ENCODE measurements at places on chromosomes 5 and 9.
A peak's percentile ranks its signal among the peaks of the same experiment; 100 is the strongest.

DNA sequence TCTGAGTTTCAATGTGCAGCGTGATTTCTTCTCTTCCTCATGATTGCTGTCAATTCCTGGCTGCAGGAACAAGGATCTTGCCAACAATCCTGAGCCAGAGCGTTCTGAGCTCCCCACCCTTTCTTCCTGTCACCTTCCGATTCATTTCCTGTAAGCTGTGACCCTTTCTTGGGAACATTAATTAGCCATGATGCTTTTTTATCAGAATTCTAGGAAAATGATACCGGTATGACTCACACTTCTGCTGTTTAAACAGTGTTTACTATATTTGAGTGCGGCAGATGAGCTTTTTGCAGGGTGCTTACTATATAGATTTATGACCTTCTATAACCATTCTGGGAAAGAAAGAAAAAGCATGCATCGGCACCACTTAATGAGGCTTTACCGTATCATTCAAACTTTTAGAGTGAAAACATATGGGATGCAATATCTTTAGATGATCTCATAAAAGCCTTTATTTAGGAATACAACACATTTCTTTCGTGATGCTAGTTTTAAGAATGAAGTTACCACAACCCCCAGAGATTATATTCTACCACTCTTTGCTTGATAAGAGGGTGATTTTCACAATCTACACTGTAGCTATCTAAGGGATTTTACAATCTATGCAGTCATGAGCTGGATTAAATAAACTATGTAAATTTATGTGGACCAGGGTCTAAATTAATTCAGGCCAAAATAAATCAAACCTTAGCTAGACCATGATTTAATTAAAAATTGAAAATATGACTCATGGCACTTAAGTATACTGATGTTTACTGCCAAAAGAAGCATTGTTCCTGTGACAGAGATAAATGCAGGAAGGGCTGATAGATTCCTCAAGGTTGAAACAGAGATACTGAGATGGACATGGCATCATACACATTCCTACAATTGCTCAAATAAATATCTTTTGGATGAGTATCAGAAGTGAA, 38.0 kb upstream of the OSMR start:
- no peak for DNase-seq

- no peak for DNase-seq
These were observed 12.2 kb upstream of the GRIN1 start for GRCh38 chr9:137126786-137127185.

GRCh38 chr5:171893290-171893886, 107.8 kb downstream of the SMIM23 start:
- no peak for DNase-seq

- DNase-seq = no peak
These were observed 112.8 kb downstream of the EMB start for GRCh38 chr5:50328193-50328729.

- no peak for DNase-seq
These were observed 236.2 kb upstream of the WWC1 start for GRCh38 chr5:168055141-168055683.

DNA sequence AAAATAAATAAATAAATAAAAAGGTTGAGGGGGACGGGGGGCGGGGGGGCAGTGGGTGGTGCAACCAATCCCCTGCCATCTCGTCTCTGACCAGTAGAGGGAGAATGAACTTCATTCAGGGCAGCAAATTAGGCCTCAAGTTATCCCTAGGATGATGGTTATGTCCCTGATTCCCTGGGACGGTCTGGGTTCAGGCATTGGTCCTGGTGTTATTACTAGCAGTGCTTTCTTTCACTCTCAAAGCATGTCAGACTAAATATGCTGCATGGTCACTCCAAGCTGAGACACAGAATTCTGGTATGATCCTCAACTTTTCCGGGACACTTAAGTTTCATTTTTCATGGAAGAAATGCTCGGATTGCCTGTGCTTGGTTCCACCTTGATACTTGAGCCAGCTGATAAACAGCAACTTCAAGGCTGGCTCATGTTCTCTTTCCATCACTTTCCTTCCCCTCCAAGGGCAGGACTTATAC, 59.4 kb downstream of the DAP start:
- peak; percentile 55 for DNase-seq

DNA sequence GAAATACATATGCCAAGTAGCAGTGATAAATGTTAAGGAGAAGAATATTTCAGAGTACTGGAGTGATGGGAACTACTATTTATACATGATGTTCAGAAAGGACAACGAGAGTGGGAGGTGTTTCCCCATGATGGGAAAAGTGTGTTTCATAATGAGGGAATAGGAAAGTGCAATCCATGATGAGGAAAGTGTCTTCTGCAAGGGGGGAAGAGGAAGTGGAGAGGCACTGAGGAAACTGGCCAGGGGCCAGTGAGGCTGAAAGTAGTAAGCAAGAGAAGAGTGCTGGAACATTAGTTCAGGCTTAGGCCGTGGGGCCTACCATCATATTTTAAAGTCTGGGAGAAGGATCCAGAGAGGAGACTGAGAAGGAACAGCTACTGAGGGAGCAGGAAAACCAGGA, 327.2 kb downstream of the SLF1 start:
- no peak for DNase-seq

- DNase-seq = no peak
These were observed 707.2 kb downstream of the MTRR start for GRCh38 chr5:8576178-8576577.

GRCh38 chr5:132641241-132641723, 16.7 kb upstream of the IL13 start:
- DNase-seq = no peak

DNA sequence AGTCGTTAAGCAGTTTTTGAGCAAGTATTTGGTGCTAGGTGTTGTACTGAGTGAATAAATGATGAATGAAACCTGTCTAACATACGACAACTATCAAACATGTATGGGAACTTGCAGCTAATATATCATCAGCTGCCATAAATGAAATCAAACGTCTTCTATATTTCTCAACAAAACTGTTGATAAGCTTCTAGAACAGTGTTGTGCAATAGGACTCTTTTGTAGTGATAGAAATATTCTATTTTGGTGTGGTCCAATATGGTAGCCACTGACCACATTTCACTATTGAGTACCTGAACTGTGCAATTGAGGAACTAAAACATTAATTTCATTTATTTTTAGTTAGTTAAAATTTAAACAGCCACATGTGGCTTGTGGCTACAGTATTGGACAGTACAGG, 16.3 kb upstream of the FYB1 start:
- DNase-seq = no peak

DNA sequence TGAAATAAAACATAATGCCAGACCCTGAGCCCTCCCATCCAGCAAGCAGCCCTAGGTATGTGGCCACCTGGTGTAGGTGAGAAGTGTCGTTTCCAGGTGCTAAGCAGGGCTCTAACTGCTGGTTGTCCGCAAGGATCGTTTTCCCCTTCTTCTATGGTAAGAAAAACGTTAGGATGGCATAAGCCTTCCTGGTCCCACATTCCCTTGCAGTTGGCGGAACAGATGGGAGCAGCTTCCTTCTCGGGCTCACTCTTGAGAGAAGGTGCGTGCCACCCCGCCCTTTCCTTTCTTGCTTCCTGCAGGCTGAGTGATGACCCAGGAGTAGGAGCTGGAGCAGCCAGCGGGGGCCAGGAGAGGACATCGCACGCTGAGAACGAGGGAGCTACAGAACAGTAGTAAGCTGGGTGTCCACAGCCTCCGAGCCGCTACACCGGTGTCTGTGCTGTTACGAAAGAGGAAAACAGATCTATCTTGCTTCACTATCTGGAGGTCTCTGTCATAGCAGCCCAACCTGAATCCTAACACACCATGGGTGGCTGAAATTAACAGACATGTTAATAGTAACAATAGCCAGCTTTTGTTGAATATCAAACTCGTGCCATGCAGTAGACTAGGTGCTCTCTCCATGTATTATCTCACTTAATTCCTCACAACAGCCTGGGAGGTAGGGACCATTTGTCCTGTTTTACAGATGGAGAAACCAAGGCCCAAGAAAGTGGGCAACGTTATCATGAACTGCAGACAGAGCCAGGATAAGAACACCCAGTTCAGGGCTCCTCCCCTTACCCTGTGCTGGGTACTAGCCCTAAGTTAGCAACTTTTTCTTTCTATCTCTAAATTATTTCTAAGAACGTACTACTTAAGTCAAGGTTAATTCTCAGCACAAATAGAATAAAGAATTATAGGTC, 139.8 kb downstream of the COL23A1 start:
- DNase-seq = no peak

GRCh38 chr9:127785933-127786772, at the start of gene CDK9:
TSS of gene CDK9 (plus strand) at chr9:127786034. CDS start at chr9:127786149, 115 bp downstream.
- DNase-seq = peak; percentile 48

DNA sequence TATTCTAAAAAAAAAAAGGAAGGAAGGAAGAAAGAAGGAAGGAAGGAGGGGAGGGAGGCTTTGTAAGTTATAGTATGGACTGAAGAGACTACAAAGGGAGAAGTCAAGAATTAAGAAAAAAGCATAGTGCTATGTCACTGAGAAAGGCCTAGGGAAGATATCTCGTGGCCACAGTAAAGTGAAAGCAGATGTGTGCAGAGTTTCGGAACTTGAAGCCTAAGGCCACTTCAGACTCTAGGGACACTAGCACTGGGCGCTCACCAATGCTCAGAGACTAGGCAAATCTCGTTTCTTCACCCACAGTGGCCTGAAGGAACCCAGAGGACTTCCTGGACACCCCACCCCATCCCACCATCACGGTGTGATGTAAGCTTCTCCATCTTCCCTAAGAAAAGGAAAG, 181.4 kb upstream of the TRPM3 start:
- DNase-seq = no peak

DNA sequence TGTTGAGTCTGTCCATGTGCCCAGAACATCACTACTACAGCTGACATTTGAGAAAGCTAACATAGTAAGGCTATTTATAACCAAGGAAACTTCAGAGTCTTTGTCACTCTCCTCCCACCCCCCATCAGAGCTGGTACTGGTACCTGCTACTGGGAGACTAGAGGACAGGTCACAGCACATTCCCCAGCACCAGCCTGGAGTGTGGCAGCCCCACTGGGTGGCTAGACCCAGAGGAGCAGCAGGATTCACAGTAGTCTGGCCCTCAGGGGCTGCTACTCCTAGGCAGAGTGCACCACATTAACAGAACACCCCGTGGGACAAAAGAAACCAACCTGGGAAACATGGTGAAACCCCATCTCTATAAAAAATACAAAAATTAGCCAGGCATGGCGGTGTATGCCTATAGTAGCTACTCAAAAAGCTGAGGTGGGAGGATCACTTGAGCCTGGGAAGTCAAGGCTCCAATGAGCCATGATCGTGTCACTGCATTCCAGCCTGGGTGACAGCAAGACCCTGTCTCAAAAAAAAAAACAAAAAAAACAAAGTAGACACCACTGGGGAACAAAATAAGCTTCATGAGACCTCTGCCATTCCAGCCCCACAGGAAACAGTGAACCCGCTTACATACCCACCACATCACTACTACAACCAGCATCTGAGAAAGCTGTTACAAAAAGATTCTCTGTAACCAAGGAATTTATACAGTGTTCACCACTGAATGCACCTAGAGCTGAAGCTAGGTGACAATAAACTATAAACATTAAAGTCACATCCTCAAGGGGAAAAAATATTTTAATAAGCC, 26.3 kb upstream of the PTGER4 start:
- no peak for DNase-seq

DNA sequence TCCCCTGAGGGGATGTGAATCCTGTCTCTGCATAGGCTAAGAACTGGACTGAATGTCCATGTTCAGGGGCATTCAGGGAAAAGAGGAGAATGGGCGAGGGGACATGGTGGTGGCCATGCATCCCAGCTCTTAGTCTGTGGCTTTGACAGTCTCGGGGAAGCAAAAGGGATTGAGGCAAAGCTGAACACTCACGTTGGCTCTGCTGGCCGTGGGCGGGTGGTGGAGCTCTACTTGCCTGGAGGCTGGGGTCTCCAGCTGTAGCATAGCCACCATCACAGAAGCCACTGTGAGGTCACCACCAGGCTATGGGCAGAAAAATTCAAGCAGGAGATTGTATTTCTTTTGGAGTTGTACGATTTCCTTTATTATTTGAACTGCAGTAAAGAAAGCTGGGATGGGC, 4.1 kb downstream of the GARIN3 start:
- no peak for DNase-seq

- no peak for DNase-seq
These were observed 290.5 kb upstream of the RASA1 start for GRCh38 chr5:86977190-86977589.

GRCh38 chr9:112121633-112122032, 53.5 kb downstream of the SUSD1 start:
- DNase-seq = no peak

GRCh38 chr5:2353211-2353610, 398.3 kb downstream of the IRX2 start:
- DNase-seq = no peak

- DNase-seq = no peak
These were observed 221.9 kb downstream of the TLR4 start for GRCh38 chr9:117926031-117926658.

DNA sequence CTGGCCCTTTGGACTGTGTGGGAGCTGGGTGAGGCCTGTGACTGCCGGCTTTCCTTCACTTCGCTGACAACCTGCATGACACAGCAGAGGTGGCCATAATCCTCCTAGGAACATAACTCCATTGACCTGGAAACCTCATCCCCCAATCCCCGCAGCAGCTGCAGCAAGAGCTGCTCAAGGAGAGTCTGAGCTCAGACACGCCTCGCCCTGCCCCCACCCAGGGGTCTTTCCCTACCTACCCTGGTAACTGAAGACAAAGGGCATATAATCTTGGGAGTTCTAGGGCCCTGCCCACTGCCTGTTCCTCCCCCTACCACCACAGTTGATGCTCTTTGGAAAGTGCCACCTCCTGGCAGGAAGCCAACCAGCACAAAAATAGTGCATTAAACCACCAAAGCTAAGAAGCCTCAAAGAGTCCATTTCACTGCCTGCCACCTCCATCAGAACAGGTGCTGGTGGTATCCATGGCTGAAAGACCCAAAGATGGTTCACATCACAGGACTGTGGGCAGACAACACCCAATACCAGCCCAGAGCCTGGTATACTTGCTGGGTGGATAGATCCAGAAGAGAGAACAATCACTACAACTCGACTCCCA, 18.4 kb downstream of the TRIM36 start:
- DNase-seq = no peak

GRCh38 chr5:107779437-107779836, 108.7 kb upstream of the EFNA5 start:
- DNase-seq = no peak

DNA sequence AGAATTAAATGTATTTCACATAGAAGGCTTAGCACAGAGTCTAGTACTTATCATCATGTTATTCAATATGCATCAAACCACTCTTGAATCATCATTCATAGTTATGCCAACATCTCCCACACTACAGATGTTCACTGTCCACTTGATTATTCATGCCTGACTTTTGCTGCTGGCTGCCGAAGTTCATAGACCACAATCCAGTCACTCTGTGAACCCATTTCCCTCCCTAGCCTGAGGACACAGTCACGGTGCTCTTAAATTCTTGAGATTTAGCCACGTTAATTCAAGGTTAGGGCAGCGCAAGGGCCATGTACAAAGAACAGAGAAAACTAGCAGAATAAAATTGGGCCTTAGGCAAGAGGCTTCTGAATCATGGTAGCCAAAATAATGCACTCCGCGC, 32.4 kb downstream of the ABCA1 start:
- DNase-seq = no peak

DNA sequence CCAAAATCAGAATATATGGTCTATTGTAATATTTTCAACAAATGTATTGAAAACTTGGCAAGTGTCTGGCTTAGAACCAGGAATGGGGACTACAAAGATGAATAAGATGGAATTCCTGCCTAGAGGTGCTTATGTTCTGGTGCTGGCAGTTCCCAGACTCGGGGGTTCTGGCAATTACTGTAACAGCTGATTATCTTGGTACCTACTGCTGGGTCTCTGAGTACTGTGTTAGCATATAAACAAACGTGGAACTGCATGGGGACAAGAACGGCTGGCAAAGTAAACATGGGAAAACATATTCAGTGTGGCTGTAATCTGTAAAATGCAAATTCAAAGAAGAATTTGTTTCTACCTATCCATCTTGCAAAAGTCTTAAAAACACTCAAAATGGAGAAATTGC, 89.9 kb downstream of the SLC24A2 start:
- DNase-seq = no peak
